Fibroblast of upper back skin (primary cell): ENCODE measurements at places on chromosomes 16 and 17.

DNA sequence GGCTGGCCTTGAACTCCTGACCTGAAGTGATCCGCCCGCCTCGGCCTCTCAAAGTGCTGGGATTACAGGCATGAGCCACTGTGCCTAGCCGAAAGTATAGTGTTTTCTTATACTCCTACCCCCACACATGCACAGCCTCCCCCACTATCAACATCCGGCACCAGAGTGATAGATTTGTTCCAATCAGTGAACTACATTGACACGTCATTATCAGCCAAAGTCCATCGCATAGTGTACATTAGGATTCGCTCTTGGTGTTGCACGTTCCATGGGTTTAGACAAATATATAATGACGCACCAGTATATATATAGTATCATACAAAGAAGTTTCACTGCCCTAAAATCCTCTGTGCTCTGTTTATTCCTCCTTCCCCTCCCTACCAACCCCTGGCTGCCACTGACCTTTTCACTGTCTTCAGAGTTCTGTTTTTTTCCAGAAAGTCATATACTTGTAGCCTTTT lies 11.9 kb upstream of the TM4SF5 start:
- DNase-seq: no peak

DNA sequence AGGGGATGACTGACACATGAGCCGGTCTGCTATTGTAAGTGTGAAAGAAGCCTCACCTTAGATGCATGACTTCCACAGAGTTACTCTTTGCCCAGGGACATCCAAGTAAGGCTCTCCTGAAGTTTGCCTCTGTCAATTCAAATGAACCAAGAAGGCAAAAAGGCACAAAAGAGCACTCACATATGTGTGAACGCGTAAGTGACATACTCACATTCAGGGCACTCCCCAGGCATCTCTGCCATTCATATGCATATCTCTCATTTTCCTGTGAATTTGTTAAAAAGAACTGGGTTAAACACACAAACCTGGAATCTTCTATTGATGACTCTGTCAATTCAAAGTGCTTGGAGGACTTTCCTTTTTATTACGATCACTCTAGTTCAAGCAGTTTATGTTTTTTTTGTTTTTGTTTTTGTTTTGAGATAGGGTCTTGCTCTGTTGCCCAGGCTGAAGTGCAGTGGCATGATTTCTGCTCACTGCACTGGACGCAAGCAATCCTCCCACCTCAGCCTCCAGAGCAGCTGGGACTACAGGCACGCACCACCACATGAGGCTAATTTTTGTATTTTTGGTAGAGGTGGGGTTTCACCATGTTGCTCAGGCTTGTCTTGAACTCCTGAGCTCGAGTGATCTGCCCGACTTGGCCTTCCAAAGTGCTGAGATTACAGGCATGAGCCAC lies 49.4 kb downstream of the DUSP14 start:
- DNase-seq: no peak

DNA sequence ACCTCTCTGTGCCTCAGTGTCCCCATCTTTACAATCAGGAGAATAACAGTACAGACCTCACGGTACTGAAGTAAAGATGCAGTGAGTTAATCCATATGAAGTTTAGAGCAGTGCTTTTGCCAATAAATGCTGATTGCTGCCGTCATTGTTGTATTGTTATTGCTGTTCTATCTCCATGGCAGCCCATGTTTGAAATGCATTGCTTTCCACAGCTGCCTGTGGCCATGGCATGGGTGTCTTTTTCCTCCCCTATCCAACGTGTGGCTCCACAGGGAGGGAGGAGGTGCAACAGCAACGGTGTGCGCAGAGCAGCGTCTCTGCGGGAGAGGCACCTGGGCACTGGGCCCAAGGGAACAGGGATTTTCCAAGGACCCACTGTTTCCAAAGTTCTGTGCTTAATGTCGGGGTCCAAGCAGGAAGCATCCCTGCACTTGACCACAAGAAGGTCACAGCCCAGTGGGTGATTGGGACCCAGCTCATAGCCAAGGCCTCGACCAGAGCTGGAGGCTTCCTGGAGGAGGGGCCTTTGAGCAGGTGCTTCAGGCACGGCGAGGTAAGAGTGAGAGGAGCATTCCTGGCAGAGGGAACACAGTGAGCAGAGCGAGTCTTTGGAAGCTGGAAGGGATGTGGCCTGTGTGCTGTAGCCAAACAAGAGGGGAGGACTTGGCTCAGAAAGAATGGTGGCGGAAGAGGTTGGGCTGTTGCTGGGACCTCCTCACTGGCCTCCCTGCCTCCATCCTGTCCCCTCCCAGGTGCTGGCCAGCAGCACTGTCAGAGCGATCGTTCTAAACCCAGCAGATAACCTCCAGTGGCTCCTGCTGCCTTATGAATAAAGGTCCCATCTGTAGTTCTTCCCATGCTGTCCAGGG lies 3.9 kb downstream of the RAI1 start:
- DNase-seq: no peak

- DNase-seq: no peak
Observed at GRCh38 chr17:34673995-34674890, 94.9 kb downstream of the TMEM132E start.

DNA sequence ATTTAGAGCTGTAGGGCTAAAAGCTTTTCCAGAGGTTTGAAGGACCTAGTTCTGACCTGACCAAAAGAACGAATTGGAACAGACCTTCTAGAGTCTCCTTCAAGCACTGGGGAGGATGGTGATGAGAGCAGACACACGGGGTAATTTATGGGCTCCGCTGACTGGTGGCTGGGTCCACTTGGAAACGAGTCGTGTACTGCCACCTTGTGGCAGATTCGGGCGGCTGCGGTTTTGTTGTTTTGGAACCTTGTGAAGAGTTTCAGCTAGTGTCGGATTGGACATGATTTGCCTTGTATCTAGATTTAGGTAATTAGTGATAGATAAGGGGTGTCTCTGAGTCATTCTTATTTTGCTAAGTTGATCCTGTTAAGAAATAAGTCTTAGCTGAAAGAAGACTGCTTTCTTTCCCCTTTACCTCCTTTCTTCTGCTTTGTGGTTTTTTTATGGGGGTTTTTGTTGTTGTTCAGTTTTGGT lies 98.9 kb downstream of the AATF start:
- peak; percentile 86 for DNase-seq

GRCh38 chr16:67246756-67247191 lies 507 bp downstream of the FHOD1 start:
- DNase-seq: no peak

GRCh38 chr17:46873941-46874645 lies 22.7 kb downstream of the WNT9B start:
- no peak for DNase-seq

DNA sequence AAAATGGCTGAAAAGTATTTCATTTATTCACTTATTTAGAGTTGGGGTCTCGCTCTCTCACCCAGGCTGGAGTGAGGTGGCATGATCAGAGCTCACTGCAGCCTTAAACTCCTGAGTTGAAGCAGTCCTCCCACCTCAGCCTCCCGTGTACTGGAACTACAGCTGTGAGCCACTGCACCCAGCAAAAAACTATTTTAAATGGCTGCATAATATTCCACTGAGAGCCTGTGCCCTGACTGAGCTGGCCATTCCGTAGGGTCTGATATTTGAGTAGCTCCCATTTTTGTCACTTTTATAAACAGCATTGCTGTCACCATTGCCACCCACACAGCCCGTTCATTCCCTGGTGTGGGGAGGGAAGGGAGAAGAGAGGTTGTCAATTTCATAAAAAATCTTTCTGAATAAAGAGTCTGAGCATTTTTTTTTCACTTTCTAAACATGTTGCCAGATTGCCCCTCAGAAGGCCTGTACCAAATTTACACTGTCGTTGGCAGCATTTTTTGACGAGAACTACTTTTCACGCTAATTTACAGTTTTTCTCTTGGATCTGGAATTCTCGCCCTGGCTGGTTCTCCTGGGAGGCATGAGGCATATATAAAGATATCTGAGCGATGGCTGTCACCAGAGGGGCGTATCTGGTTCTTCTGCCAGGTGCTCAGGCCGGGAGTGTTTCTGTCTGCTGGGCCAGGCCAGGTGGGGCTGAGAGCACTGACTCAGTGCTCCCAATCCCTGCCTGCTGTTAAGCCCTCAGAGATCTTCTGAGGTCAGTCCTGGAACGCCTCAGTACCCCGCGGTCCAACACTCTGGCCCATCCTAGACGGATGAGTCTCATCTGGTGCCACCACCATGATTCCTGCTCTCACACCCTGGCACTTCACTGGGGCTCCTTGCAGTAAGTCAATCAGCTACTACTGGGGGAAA lies 7.2 kb upstream of the KIFC3 start:
- no peak for DNase-seq

DNA sequence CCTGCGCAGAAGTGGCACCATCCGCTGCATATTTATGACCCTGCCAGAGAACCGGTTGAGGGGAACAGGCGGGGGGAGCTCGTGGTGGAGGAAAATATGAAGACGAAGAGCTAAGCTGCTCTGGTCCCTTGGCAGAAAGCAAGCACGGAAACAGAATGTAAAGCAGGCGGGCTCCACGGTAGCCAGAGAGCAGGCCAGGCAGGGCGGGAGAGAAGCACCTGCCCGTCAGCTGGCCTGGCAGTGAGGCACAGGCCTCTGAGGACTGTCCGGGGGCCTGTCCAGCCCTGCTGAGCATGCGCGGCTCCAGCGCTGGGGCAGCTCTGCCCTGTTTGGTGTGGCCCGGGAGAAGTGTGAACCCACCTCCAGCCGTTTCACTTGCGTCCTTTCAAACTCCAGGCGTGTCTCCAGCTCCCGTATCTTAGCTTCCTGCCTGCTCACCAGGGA lies 46.7 kb downstream of the PIPOX start:
- no peak for DNase-seq

DNA sequence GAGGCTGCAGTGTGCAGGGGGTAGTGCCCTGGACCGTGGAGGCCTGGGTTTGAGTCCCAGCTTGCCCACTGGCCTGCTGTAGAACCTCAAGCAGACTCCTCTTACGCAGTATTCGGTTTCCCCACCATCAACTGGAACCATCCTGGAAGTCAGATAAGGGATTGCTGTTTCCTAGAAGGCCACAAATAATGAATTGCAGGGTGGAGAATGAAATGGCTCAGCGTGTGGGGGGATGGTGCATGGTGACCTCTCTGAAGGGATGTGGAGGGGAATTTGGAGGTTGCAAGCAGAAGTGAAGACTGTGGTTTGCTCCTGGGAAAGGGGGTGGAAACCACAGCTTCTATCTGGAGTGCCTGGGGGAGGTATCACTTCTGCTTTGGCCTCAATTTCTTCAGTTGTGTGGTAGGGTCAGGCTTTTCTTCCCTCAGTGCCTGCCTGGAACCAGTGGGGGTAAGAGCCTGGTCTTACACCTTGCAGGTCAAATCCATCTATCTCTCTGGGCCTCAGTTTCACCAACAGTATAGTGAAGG lies 1.7 kb downstream of the ADGRG5 start:
- peak; percentile 25 for DNase-seq
